ENCODE measurements at places on chromosomes 11 and 22.

DNA sequence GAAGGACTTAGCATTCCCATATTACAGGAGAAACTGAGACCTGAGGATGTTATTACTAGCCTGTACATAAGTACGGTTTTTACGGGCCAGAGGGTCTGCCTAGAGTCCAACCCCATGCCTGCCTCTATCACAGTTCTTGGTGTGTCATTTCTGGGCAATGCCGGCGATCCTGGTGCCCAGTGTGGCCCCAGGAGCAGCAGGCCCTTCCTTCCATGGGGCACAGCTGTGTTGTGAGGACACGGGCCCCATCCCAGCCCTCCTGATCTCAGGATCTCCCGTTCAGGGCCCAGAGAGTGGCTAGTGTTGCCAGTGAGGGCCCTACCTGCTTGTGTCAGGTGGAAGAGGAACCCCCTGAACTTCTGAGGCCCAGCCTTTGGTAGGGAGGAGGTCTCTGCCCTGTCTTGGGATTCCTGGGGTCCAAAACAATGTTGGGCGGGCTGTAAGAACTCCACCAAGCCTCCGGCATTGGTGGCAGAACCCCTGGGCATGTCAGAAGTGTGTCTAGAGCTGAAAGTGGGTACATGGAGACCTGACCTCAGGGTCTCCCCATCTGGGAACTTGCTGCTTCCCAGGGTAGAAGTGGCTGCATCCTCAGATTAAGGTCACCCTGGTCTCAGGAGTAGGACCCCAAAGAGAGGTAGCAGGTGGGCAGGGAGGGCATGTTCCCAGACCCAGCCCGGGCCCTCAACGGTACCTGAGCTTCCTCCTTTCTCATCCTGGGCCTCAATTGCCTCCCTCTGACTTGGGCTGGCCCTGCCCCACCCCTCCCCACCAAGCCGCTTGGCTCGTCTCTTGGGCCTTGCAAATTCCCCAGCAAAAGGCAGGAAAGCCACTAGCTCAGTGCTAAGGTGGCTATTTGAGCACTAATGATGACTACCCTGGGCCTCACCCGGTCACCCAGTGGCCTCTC, 74.6 kb upstream of the KCNQ1OT1 start:
- DNase-seq: peak; percentile 7

DNA sequence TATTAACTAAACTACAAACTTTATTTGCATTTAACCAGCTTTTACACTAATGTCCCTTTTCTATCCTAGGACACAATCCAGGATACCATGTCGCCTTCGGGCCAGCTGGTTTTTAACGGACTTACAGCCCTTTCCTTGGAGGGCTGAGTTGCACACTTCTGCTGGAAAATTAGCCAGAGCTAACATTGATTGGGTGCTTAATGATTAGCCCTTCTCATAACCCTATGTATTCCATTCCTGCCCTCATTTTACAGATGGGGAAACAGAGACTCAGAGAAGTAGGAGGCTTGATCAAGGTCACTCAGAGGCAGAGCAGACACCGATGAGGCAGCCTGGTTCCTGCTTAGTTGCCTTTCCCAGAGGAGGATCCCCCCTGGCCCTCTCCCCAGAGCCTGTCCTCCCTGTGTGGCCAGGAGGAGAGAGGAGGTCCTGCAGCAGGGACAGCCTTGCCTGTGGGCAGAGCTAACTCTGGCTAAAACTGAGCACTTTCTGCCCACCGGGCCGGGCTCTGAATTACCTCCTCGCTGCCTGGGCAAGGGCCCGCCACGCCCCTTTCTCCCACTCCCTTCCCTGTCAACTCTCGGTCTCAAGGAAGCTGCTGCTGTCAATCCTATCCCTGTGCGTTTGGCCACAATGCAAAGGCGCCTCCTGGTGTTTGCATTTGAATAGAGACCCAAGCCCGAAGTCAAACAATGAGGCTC, 59.6 kb upstream of the PAX6 start:
- DNase-seq: peak; percentile 8

- DNase-seq: no peak
Measured at GRCh38 chr11:3121416-3121815, 43.7 kb downstream of the OSBPL5 start.

- no peak for DNase-seq
Measured at GRCh38 chr22:27129266-27129665, 471.9 kb downstream of the MIAT start.
